Stimulated activated CD4-positive, alpha-beta T cell treated with anti-CD3 and anti-CD28 coated beads, Interleukin-1b, Interleukin-23, amount 100 ng/mL, for 4 hours (primary cell): ENCODE measurements at places on chromosomes 12 and 14.
A peak's percentile ranks its signal among the peaks of the same experiment; 100 is the strongest.

GRCh38 chr12:122523846-122524718, 2.7 kb downstream of the RSRC2 start:
- DNase-seq = no peak

DNA sequence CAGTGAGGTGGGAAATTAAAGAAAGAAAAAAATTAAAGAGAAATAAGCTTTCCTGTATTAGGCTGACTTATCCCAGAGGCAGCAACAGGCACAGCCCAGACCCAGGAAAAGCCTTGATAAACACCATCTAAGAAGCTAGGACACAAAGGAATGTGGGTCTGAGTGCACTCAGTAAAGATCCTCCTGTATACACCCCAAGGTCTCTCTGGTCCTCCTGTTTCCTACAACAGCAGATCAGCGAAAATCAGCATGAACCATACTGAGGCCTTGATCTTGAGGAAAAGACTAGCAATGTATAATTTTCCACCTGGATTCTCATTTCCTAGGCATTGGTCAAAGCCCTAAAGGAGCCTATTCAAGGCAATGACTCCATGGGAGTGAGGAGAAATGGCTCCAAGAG, 486.3 kb upstream of the CCDC196 start:
- no peak for DNase-seq

DNA sequence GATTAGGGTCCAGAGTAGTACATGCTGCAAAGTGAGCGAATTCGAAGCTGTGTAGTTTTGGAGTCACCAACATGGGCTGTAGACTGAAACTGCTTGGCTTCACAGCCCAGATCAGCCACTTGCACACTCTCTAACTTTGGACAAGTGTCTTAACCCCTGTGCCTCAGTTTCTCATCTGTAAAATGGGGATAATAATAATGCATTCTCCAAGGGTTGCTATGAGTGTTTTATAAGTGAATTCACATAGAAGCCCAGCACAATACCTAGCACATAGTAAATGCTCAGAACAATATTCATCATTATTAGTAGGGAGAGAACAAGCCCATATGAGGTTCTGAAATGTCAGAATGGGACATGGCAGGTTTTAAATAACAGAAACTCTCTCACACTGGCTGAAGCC, 10.4 kb downstream of the WSCD2 start:
- DNase-seq = no peak

DNA sequence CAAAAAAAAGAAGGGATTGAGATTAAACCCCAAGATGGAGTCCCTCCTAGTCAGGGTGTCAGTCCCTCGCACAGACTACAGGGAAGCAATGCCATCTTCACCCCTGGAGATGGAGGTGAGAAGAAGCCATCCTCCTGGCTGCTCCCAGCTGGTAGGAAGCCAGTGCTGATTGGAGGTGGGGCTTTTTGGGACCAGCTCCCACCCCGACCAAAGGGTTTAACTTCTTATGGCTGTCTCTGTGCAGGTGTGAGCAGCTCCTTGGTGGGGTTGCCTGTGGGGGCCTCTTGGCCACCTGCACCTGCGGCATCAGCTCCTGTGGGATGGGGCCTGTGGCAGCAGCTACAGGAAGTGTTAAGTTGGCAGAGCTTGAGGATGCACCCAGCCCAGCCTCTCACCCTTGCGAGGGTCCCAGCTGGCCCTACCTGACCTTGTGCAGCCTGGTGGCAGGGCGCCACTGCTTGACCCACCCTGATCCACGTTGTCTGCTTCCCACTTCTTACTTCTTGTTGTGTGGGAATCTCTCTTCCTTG, 3.8 kb upstream of the KRT86 start:
- no peak for DNase-seq

- no peak for DNase-seq
These were observed 24.8 kb downstream of the NUAK1 start for GRCh38 chr12:106113824-106114446.

GRCh38 chr14:35215110-35215813, 76.9 kb upstream of the PSMA6 start:
- no peak for DNase-seq

DNA sequence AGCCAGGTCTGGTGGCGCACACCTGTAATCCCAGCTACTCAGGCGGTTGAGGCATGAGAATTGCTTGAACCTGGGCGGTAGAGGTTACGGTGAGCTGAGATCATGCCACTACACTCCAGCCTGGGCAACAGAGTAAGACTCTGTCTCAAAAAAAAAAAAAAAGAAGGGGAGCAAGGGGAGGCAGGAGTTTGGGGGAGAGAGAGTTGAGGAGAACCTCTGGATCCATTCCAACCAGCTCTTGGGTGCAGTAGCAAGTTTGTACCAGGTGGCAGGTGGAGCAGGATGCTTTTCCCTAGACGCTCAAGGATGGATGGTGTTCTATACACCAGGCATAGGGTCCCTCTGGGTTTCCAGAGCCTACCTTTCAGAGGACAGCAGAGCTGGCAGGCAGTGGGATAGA, 1.9 kb downstream of the NFE2 start:
- no peak for DNase-seq

GRCh38 chr14:34368115-34368970, 93.7 kb downstream of the SPTSSA start:
- no peak for DNase-seq

- no peak for DNase-seq
These were observed 151.2 kb upstream of the KRR1 start for GRCh38 chr12:75662511-75663159.

GRCh38 chr12:14665354-14666348, 30.7 kb downstream of the GUCY2C start:
- no peak for DNase-seq

GRCh38 chr12:124874188-124874587, 10.5 kb upstream of the SCARB1 start:
- no peak for DNase-seq

DNA sequence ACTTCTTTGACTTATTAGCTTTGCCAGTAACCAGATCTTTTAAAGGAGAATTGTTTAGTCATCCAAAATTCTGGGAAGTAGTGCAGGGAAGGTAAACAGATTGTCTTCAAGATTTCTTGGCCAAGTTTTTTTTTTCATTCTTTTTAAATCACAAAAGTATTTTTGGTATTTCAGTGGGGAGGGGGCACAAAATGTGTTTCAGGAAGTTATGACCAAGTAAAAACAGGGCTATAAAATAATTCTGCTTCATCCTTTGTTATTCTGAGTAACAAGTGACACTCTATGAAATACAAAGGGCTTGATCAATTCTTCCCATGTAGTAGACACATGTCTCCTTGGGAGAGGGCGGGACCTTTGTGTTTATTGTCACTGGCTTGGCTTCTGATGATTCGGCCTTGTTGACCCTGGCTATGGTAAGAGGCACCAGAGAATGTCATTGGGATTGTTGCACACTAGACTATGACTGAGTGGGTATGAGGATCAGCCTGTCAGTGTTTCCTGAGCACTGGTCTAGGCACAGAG, 55.4 kb downstream of the SUSD6 start:
- no peak for DNase-seq

- no peak for DNase-seq
These were observed 166.6 kb upstream of the BCL2L14 start for GRCh38 chr12:11904124-11904523.

- DNase-seq = no peak
These were observed 122.0 kb upstream of the DHRS4 start for GRCh38 chr14:23831596-23831995.

GRCh38 chr12:6216581-6216980, 16.4 kb downstream of the CD9 start:
- no peak for DNase-seq

- no peak for DNase-seq
These were observed 15.0 kb downstream of the WNT5B start for GRCh38 chr12:1643905-1644533.

DNA sequence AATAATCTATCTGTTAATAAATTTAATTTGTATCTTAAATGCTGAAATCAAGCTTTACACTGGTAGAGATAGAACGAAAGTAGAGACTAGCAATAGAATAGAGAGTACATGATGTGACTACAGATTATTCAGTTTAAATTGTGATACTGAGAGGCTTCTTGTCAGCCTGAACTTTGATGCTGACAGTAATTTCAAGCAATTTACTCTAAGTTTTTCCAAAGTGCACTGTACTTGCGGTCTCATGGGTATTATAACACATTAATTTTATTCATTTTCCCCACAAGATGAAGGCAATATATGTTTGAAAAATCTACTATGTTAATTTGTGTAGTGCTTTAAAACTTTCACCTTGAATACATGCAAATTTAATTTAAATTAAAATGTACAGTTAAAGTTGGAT, 914.0 kb upstream of the FBXO33 start:
- no peak for DNase-seq

GRCh38 chr14:50082308-50082742, 34.0 kb downstream of the VCPKMT start:
- no peak for DNase-seq

DNA sequence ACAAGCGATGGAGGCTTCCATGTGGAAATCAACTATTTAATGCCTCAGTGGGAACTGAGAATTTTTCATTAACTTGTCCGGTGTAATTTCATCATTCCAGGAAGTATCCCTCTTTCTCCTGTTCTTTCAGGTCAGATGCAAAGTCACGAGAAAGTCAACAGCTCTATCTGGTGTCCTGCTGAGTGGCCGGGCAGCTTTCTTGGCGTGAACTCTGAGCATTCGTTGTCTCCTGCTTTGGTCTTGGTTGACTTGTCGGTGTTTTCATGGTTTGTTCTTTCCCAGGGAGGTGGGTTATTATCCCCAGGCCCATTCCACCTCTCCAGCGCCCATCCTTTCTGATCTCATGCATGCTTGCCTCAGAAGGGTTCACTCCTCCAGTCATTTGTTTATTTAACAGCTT, 149.1 kb downstream of the GLT1D1 start:
- no peak for DNase-seq

- no peak for DNase-seq
These were observed 293.5 kb downstream of the SLC6A15 start for GRCh38 chr12:84619053-84619571.

GRCh38 chr14:72539661-72540315, 354.1 kb downstream of the DPF3 start:
- DNase-seq = no peak

GRCh38 chr12:68591734-68592418, 18.8 kb upstream of the RAP1B start:
- DNase-seq = no peak

DNA sequence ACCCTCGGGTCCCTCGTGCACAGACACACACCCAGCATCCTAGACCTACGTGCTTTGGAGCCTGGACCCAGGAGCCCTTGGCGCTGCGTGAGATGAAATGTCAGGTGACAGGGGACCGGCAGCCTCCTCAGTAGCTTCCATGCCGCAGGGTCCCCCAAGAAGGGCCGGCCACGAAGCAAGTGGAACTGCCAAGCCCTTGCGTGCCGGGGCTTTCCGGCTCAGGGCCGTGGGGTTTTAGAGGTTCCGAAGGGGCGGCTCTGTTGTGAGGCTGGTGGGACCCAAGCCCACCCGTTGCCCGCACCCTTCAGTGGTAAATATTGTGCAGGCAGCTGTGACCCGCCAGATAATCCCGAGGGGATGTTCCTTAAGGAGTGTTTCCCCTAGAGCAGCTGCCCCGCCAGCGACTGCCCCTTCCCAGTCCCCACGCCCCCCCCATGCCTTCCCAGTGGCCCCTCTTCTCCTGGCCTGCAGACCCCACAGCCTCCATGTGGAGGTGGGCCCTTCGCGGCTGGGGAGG, 133.7 kb downstream of the ADGRD1 start:
- DNase-seq = no peak

- DNase-seq = no peak
These were observed 176.8 kb downstream of the PHLDA1 start for GRCh38 chr12:75854681-75855309.

GRCh38 chr12:5654019-5654418, 222.1 kb downstream of the NTF3 start:
- DNase-seq = no peak

DNA sequence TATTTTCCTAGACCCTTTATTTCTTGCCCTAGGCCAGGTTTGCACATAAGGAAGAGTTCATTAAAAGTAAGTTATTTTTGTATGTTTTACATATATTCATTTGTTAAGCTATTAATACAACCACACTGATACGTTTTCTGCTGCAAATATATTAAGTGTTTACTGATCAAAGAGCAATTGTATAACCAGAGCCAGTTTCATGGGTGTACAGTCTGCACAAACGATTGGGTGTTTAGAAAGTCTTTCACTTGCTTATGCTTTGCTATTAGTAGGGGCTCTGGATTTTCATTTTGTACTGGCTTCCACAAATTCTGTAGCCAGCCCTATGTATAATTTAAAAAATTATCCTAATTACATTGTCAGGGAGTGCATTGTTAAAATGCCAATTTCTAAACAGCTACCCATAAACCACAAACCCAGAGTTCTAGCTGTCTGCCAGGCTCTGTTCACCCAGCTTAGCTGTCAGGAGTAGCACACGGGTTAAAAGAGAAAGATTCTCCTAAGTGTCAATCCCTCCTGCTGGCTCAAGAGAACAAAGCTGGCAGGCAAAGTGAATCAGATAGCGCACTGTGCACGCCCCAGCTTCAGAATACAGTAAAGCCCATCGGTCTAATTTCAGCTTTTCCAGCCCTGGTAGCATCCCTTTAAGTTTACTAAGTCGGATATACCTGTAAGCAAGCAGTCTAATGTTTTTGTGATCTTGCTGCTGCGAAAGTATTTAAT, 151.0 kb upstream of the LMO3 start:
- no peak for DNase-seq

- peak; percentile 88 for DNase-seq
These were observed 1.0 kb upstream of the DDX23 start for GRCh38 chr12:48852734-48853688.

GRCh38 chr14:103868242-103868897, 21.0 kb upstream of the PPP1R13B start:
- no peak for DNase-seq

- DNase-seq = no peak
These were observed 30.5 kb downstream of the APPL2 start for GRCh38 chr12:105205322-105206048.

DNA sequence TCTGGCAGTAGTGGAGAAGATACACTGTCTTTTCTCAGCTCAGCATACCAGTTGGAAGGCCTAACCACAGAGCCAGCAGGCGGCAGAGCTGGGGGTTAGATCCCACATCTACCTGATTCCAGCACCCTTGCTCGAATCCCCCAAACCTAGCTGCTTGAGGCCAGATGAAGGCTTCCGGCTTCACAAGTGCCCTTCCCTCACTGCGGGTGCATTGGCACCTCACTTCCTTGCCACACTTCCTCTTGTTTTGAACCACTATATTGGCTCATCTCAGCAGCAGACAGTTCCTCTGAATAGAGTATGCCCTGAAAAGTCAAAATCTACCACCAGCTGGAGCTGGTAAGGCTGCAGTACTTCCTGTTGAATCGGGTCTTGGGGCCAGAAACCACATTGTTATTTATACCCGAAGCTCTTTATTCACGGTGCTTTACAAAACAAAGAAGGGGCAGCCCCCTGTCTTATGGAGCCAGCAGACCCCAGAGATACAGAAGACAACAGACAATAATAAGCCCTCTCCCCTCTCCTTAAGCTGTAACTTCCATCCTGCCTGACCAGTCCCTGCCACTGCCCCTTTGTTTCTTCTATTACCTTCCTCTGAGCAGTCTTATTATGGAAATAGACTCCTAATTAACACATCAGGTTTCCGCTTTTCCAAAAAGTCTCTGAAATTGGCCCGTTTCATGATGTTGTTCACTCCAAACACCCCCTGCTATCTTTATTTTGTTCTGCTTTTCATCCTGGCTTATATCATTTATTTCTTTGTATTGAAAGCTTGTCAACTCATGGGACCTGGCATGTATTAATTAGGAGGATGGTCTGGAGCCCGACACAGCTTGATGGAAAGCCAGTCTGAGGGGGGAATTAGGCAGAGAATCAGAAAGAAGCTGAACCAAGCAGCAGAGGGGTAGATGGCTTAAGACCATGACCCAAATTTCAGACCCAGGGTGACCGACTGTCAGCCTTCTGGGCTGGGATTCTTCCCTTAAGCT, 233.5 kb downstream of the EFCAB11 start:
- DNase-seq = no peak

- no peak for DNase-seq
These were observed 629.0 kb downstream of the MED13L start for GRCh38 chr12:115648463-115648862.
